ENCODE measurements at places on chromosomes 1 and 21.

DNA sequence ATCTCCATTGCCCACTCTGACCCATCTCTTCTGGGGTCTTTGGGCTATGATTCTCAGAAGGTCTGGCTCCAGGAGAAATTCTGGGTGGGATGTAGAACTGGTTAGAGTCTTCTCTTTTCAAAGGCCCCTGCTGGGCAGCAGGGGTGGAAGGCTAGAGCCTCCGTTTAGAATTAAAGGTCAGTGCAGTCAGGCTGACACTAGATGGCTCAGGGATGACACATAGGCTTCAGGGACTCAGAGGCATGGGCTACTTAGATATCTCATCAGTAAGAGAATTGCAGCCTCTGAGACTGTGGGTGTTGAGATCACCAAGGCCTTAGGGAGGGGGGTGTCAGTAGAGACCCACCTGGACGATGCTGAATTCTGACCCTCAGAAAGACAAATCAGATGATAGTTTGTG lies 12.6 kb upstream of the PPM1J start:
- DNase-seq: no peak

- no peak for DNase-seq
These were observed 32.7 kb downstream of the ADSS2 start for GRCh38 chr1:244419024-244419423.

GRCh38 chr1:230270185-230270558 lies 156.0 kb downstream of the PGBD5 start:
- no peak for DNase-seq

GRCh38 chr1:60948486-60948885 lies 133.9 kb upstream of the NFIA start:
- DNase-seq: no peak

DNA sequence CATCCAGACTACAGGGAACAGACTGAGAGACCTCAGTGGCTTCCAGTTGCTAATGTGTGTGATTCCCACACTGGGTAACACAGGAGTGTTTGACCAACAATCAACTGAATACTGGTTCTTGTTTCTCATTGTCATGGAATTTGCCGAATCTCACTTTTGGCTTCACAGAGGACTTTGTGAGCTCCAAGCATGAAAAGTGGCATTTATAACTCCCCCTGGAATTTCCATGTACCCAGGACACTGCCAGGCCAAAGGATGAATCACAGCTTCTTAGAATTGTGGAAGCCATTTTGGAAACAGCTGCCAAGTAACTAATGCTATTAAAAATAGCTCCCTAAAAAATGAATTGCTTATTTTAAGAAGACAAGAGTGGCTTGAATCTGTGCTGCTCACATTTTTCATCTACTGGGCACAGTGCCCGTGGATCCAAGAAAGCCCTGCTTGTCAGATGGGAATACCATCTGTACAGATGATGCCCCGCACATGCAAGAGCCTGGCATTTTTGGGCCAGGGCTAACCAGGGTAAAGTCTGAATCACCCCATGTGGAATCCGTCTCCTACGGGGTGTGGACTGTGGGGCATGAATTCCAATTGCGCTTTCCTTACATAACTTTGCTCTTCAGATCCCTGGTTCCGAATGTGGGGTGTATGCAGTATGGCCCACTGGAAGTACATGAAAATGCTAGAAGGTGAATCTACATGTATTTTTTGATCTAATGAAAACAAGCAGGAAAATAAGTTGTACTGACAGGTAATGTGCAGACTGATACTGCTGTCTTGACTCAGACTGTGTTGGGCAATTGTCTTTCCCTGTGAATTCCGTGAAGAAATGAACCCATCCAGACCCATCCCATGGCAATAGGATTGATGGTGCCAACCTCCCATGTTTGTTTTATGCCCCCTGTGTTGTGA lies 487.3 kb downstream of the SIPA1L2 start:
- DNase-seq: no peak

- no peak for DNase-seq
These were observed 15.7 kb downstream of the ATPAF1 start for GRCh38 chr1:46652321-46653100.

GRCh38 chr1:230079199-230080024 lies 12.4 kb downstream of the GALNT2 start:
- DNase-seq: no peak

All from CD4-positive, alpha-beta T cell treated with Interleukin-21 for 1 hour (primary cell).